A549 treated with DMSO at 1 μM for 4 hours (cell line): ENCODE measurements at places on chromosomes 6 and 20. TPM values are rescaled to one million over a fixed set of nuclear protein-coding genes. Genes with fewer than 3 reads are reported as not detected.

C6orf58 gene
- total RNA-seq: 0.10 to 0.45 TPM (median 0.24 TPM) in 5 replicates

PLA2G7 gene
- total RNA-seq: 0.05 TPM in 1 of 5 replicates, not detected in the others

FOXQ1 gene
- 2.5 to 4.6 TPM (median 4.1 TPM) in 5 replicates for total RNA-seq

C4A gene
- 1.00 to 1.6 TPM (median 1.2 TPM) in 5 replicates for total RNA-seq

LBP gene
- 0.79 to 1.5 TPM (median 1.3 TPM) in 5 replicates for total RNA-seq

PRR18 gene
- total RNA-seq: 0.07 to 0.33 TPM (median 0.07 TPM) in 5 replicates

DZANK1 gene
- 2.8 to 3.2 TPM (median 2.8 TPM) in 5 replicates for total RNA-seq

EZR gene
- 301 to 331 TPM (median 327 TPM) in 5 replicates for total RNA-seq

CEP43 gene
- 8.1 to 11.1 TPM (median 10.3 TPM) in 5 replicates for total RNA-seq

MEI4 gene
- not detected in 5 replicates for total RNA-seq

CAPN11 gene
- total RNA-seq: not detected in 5 replicates

RIMS4 gene
- total RNA-seq: 1.2 to 1.9 TPM (median 1.6 TPM) in 5 replicates

DCDC2 gene
- 3.3 to 4.1 TPM (median 3.8 TPM) in 5 replicates for total RNA-seq

EPPIN gene
- total RNA-seq: not detected in 5 replicates

MUC21 gene
- not detected in 5 replicates for total RNA-seq

RHAG gene
- 0.05 to 0.07 TPM in 2 of 5 replicates, not detected in the others for total RNA-seq

BNIP5 gene
- total RNA-seq: not detected in 5 replicates

CLVS2 gene
- 0.01 to 0.08 TPM (median 0.07 TPM) in 5 replicates for total RNA-seq

MED20 gene
- 13.6 to 15.5 TPM (median 15.0 TPM) in 5 replicates for total RNA-seq

FRK gene
- total RNA-seq: 1.5 to 2.1 TPM (median 1.8 TPM) in 5 replicates

BTN1A1 gene
- total RNA-seq: 0.04 TPM in 1 of 5 replicates, not detected in the others

TNFRSF21 gene
- total RNA-seq: 28.3 to 33.3 TPM (median 30.0 TPM) in 5 replicates

PTCRA gene
- not detected in 5 replicates for total RNA-seq

RIPOR3 gene
- 0.06 TPM in 1 of 5 replicates, not detected in the others for total RNA-seq

ABHD16B gene
- 0.05 TPM in 1 of 5 replicates, not detected in the others for total RNA-seq

CASS4 gene
- total RNA-seq: 0.05 to 0.06 TPM (median 0.06 TPM) in 3 of 5 replicates, not detected in the others

HAO1 gene
- total RNA-seq: not detected in 5 replicates

EDN1 gene
- 41.2 to 49.6 TPM (median 45.3 TPM) in 5 replicates for total RNA-seq

PSMA7 gene
- 500 to 593 TPM (median 554 TPM) in 5 replicates for total RNA-seq

PKIB gene
- 0.32 to 0.84 TPM (median 0.74 TPM) in 5 replicates for total RNA-seq

GCLC gene
- 107 to 131 TPM (median 122 TPM) in 5 replicates for total RNA-seq

HLA-DRB1 gene
- total RNA-seq: not detected in 5 replicates
